Left lung (tissue), 14 donors: ENCODE measurements at places on chromosomes 1 and 21.

GRCh38 chr1:59971464-59971911 lies 44.9 kb upstream of the CYP2J2 start:
- peak; percentile 79 for DNase-seq

DNA sequence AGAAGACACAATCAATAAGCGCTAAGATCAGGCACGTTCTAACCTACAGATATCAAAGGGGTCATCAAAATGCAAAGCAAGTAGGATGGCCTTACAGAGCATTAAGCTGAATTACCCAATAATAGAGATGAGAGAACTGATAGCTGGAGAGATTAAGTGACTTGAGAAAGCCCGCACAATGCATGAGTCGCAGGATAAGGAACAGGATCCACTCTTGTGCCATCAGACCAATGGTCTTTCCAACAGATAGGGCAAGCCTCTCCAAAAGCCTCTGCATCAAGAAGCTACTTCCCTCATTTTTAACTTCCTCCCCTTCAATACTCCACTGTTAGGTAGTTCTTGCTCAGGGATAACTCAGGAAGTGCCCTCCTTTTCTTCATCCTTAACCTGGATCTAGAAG lies 2.6 kb downstream of the CHML start:
- DNase-seq: no peak

DNA sequence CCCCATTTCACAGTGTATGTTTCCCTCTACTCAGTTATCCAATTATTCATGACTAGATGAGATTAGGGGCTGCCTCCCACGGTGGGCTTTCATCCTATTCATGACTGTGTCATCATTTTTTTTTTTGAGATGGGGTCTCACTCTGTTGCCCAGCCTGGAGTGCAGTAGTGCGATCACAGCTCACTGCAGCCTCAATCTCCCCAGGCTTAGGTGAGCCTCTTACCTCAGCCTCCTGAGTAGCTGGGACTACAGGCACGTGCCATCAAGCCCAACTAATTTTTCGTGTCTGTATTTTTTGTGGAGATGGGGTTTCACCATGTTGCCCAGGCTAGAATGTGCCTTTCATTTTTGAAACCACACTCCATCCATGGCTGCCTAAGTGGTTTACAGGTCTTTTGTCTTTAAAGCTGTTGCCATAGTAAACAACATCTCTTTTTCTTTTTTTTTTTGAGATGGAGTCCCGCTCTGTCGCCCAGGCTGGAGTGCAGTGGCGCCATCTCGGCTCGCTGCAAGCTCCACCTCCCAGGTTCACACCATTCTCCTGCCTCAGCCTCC lies 60.0 kb downstream of the PIK3CD start:
- DNase-seq: no peak

GRCh38 chr21:38123626-38124025 lies 133.2 kb upstream of the KCNJ15 start:
- no peak for DNase-seq

DNA sequence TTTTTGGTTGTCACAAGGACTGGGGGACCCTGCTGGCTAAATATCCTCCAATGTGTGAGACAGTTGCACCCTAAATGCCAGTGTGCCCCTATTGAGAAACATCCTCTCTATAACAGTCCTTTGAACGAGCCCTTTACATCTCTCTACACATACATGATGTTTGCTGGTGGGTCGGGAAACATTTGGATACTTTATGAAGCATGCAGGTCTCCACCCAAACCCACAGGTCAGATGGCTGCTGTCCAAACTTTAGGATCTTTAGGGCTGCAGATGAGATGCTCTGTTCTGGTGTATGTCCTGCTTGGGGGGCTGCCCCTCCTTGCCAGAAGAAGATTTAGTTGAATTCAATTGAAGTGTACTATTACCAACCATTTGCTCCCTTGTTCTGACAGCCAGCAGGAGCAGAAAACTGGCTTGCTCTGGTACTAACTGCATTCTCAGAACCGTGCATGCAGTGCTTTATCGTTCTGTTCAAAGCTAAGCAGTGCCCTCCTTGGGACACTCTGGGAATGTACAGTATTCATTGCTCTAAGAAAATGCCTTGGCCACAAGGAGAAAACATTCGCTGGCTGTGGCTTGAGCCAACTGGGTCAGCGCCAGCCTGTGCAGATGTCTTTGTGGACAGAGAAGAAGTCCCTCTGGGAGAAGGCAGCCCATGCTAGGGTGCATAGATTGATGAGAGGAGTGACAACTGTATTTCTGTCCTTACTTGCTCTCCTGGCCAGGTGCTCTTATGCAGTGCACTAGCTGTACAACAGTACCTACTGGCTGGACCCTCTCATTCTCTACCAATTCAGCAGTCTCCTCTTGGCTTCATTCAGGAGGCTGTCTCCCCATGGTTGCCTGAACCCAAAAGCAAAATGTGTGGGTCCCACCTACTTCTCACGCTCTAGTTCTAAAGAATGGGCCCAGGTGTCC lies 61.4 kb upstream of the DIRAS3 start:
- peak; percentile 73 for DNase-seq

GRCh38 chr1:168148916-168149315 lies 12.2 kb upstream of the GPR161 start:
- DNase-seq: no peak
